Stimulated activated CD8-positive, alpha-beta memory T cell treated with anti-CD3 and anti-CD28 coated beads, Interleukin-12 subunit alpha, Interleukin-12 subunit beta, amount 100 ng/mL, for 1 hour (primary cell): ENCODE measurements at places on chromosomes 6 and 20.

DNA sequence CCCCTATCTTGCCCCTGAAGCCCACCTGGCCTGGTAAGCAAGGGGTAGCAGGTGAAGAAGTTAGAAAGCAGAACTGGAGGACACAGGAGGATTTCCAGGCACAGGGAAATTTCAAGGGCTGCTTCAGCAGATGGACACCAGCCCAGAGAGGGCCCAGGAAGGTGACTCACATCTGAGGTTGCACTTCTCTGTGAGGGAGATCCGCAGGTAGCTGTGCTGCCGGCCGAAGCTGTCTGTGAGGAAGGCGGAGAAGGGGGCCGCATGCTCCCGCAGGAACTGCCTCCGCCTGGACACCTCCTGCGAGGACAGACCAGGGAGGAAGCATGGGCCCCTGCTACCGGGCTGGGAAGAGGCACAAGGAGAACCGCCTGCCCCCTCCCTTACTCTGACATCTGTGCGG is 7.1 kb downstream of the MOCS1 start:
- no peak for DNase-seq

- DNase-seq = no peak
These were observed 6.7 kb upstream of the KHDC1L start for GRCh38 chr6:73231986-73232391.

GRCh38 chr20:45341579-45341938 is 6.7 kb downstream of the SDC4 start:
- DNase-seq = no peak

GRCh38 chr20:48186915-48187314 is 401.6 kb upstream of the SULF2 start:
- DNase-seq = no peak

DNA sequence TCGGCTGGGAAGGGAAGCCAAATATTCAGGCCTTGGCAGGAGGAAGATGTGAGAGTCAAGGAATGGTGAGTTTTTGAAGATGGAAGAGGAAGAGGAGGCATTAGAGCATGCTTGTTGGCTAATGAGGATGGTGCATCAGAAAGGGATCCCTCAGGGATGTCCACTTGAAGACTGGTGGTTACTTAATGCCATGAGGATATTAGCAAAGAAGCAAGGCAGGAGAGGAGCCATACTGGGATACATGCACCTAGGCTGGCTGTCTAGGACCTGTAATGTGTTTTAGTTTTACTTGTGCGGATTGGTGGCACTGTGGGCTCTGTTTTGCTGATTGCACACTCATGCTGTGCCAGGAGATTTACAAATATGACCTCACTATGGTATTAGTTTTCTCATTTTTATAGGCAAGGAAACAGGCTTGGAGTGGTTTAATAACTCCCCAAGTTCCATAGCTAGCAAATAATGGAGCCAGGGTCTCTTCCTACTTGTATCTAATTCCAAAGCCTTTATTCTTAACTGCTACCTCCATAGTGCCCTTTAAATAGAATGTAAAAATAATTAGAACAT is 37.8 kb downstream of the NCOA7 start:
- no peak for DNase-seq

- DNase-seq = no peak
These were observed 399.3 kb downstream of the TBC1D32 start for GRCh38 chr6:120935016-120935415.

- no peak for DNase-seq
These were observed 129.4 kb upstream of the RIN2 start for GRCh38 chr20:19628570-19629134.

- no peak for DNase-seq
These were observed 46.0 kb upstream of the TOP1 start for GRCh38 chr20:40982415-40983145.

DNA sequence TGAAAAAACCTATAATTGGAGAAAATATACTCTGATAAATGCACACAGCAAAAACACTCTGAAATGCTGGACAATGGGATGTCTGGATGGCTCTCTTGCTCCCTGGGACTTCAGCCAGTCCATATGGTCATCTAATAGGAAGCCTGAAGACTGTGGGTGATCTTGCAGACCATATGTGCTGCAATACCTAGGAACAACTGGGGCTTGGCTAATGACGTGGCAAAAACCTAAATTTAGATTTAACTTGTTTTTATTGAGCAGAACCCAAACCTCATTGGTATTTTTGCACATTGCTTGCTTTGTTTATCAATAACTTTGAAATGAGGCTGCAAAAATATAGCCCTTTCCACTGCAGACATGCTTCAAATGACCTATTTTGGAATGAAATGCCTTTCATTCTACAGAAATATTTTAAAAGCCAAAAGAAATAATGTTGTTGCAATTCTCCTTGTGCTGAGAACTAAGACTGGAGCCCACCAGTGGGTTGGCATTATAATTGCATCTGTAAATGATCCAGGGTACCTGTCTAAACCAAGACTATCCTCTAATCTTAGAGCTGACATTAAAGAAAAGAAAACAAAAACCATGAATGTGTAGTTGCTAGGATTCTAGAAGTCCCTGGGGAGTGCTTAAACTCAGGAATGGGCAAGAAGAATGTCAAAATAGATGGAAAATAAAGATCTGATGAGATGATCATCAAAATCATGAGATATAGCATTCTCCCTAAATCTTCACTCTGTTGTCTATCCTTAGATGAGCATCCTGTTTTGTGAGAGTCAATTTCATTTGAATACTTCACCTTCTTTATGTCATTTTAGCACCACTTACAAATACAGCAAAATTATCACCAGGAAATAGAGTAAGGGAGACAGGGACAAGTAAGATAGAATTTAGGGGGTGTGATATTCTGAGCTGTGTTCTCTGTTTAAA is 152.1 kb upstream of the RIMS1 start:
- DNase-seq = no peak

DNA sequence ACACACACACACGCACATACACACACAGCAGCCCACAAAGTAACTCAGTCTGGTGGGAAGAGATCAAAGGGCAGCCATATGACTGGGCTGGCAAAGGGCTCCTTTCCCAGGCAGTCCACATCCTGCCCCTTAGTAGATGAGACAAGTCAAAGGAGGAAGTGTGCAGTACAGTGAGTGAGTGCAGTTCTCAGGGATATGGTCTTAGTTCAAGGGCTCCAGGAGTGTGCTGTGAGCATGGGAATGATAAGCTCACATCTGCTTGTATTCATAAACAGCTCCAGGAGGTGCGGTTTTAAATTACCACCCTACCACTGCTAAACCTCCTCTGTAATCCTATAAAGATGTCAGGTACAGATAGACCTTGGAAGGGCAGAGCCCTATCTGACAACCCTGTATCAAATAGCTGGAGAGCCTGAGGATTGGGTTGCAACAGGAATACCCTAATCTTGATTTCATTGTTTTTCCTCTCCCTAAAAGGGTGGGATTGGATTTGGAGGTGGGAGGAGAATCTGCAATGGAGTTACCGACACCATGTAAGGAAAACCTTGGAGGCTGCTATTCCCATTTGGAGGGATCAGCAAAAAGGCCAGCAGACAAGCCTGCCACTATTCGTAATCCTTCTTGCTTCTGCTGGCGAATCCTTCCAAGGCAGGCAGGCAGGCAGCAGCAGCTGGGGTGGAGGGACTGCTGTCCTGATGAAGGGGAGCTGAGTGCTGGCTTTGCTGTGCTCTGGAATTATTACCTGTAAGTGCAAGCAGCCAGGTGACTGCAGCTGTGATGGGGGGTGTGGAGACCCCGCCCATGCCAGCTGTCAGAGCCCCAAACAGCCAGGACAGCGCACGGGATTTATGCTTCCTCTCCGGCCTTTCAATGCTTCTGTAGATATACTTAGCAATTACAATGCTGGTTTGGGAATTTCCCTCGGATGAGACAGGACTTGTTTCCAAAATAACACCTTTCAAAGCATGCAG is 342.7 kb downstream of the PRL start:
- no peak for DNase-seq

- DNase-seq = no peak
These were observed 200.7 kb upstream of the SPTLC3 start for GRCh38 chr20:12808006-12808567.

GRCh38 chr6:145009711-145010110 is 724.6 kb downstream of the UTRN start:
- no peak for DNase-seq

DNA sequence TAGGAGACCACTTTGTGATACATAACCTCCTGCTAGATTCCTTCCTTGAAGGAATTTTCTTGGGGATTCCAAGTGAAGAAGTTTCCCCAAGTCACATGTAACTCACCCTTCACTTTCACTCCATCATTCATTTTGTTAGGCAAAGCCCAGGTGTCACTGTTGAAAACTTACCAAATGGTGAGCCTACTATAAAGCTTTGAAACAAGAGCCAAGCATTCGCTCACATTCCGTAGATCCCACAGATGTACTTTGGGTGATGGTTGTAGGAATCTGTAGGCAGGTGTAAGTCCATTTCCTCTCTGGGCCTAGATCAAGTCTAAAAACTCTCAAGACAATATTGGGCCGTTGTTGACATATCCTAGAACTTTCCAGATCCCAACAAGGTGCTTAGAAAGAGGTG is 74.1 kb downstream of the PRDM1 start:
- no peak for DNase-seq

DNA sequence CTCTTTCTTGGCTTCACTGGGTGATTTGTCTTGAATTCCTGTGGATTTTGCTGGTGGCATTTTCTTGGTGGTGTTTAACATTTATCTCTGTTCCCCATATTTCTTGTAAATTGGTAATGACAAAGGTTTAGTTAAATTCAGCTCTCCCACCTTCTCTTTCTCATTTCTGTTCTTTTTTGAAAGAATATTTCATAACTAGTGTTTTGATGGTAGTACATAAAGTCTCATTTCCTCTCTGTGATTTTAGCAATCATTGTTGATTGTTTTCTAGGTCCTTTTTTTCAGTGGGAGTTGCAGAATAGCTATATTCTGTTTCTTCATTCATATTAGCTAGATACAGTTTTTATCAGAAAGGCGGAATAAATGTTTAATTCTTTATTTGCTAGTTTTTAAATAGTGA is 73.1 kb downstream of the QKI start:
- DNase-seq = no peak

GRCh38 chr6:116395647-116396046 is 24.9 kb downstream of the DSE start:
- no peak for DNase-seq

DNA sequence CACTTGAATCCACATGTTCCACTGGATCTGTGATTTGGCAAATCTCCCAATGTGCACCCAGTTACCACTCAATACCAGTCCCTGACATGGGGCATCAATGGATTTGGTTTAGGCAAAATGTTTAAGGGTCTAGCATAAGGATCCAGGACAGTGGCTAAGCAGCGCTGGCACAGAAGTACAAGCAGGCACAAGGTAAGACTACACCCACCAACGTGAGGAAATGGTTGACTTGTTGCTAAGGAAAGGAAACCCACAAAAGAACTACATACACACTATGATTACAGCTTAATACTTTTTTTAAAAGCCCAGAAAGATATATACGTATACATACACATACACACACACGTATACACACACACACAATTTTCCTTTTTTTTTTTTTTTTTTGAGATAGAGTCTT is 79.0 kb downstream of the DNAAF9 start:
- DNase-seq = no peak

DNA sequence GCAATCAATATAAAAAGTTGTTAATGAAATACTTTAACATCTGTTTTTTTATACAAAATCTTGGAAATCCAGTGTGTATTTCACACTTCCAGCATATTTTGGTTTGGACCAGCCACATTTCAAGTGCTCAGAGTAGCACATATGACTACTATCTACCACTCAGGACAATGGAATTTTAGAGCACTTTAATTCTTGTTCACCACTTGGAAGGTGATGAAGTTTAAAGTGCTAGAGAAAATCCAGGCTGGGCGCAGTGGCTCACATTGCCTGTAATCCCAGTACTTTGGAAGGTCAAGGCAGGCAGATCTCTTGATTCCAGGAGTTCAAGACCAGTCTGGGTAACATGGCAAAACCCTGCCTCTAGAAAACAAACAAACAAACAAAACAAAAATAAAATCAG is 6.1 kb upstream of the SLC35B3 start:
- DNase-seq = no peak

- no peak for DNase-seq
These were observed 34.1 kb downstream of the ERGIC3 start for GRCh38 chr20:35575958-35576357.

GRCh38 chr20:9367328-9367727 is 147.1 kb upstream of the LAMP5 start:
- DNase-seq = no peak

- no peak for DNase-seq
These were observed 20.8 kb upstream of the EMILIN3 start for GRCh38 chr20:41387444-41387851.

- DNase-seq = no peak
These were observed 1.3 kb upstream of the SMPDL3A start for GRCh38 chr6:122787721-122788120.

GRCh38 chr20:8361006-8361652 is 229.1 kb downstream of the PLCB1 start:
- DNase-seq = no peak

- DNase-seq = no peak
These were observed 91.9 kb upstream of the SLC24A3 start for GRCh38 chr20:19120569-19120968.

DNA sequence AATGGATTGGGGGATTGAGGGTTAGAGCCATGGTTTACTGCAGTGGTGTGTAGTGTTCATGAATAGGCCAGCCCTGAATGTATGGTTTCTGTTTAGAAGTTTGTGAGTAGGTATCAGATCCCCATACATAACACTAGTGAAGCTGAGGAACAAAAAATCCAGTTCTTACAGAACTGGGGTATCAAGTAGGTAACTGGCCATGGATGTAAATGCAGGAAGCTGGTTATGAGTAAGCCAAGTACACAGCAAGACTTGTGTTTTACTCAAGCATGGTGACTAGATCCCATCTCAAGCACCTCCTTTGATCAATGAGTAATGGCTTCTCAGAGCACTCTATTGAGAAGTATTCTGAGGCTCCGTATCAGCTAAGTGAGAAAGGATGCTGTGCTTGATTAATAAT is 613.7 kb upstream of the FLRT3 start:
- no peak for DNase-seq

GRCh38 chr20:47011984-47012383 is 117.3 kb downstream of the EYA2 start:
- DNase-seq = no peak

- no peak for DNase-seq
These were observed 127.8 kb upstream of the MAP3K4 start for GRCh38 chr6:160863782-160864181.

- no peak for DNase-seq
These were observed 31.1 kb downstream of the LAMA2 start for GRCh38 chr6:128914051-128914450.
